Fibroblast of the conjunctiva (primary cell): ENCODE measurements at places on chromosomes 4 and X.

DNA sequence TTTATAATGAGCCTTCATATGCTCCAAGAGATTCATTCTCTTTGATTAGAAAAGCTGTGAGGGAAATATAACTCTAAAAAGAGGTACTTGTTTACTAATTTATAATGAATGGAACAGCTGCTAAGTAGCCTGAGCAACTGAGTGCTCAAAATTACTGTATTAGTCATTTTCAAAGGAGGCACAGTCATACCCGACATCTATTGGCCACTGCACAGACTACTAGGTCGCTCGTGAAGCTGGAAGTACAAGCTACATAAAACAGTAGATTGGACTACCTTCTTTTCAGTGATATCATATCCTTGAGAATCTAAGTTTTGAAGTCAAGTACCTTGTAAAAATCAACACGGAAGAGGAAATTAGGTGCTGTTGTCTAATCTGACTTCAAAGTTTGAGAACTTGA is 52.0 kb upstream of the GLRB start:
- no peak for DNase-seq

DNA sequence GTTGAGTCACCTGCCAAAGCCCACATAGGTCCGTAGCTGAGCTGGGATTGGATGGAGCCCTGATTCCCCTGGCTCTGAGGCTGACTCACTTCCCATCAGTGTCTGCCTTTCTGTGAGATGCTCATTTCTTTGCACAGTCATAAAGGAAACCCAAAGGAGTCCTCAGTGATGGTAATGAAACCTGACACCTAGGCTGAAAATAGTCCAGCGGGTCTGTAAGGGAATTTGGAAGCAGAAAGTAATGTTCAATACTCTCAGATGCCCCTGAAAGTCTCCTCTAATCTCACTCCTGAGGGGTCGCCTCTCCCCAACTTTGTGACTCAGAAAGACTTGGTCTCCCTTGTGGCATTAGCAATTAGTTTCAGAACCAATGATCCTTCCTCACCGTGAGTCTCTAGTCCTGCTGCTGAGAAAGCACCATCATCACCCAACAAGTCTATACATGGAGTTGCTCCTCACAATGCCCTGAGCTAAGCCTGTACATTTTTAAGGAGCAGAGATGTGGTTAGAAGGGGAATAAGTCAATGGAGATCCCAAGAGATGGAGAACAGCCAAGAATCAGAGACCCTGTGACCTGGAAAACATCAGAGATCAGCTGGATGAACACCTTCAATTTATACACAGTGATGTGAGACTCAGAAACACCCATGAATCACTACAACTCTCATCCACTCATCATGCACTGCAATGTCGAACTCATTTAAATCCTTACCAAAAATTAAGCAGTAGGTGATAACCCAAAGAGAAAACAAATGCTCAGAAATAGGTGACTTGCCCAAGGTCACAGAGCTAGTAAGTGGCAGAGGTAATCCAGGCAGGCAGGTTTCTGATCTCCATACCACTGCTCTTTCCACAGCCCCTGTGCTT is 219.0 kb upstream of the CPEB2 start:
- DNase-seq, result peak; percentile 26

DNA sequence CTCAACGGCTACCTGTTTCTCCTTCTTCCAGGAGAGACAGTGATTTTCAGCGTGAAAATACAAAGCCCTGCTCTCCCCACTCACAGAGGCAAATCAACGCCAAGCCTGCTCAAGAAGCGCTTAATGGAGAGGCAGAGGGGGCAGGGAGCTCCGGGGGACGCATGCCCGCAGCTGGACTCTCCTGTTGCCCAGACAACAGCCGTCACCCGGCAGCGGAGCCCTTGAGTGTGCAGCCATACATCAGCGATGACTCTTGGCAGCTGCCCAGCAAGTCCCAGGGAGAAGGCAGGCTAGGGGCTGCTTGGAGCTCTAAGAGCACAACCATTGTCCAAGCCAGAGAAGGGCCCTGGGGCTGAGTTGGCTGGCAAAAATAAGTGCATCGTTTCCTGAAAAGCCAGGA is 71.0 kb upstream of the AFAP1 start:
- no peak for DNase-seq

GRCh38 chr4:124151031-124151430 is 561.5 kb downstream of the ANKRD50 start:
- no peak for DNase-seq

- DNase-seq, result no peak
These were observed 113.1 kb downstream of the CCSER1 start for GRCh38 chr4:90240333-90240732.

DNA sequence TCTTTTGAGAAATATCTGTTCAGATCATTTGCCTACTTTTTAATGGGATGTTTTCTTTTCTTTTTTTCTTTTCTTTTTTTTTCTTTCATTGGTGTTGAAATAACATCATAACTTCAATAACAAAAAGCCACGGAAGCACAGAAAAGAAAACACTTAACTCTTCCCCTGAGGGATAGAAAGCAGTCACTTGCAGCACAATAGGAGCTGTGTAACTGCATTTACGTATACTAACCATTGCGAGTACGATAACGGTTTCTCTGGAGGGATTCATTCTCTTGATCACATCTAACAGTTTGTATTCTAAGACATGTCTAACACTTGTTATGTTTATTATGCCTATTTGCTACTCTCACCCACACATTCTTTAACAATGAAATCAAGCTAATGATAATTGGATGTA is 27.3 kb downstream of the C4orf46 start:
- no peak for DNase-seq

DNA sequence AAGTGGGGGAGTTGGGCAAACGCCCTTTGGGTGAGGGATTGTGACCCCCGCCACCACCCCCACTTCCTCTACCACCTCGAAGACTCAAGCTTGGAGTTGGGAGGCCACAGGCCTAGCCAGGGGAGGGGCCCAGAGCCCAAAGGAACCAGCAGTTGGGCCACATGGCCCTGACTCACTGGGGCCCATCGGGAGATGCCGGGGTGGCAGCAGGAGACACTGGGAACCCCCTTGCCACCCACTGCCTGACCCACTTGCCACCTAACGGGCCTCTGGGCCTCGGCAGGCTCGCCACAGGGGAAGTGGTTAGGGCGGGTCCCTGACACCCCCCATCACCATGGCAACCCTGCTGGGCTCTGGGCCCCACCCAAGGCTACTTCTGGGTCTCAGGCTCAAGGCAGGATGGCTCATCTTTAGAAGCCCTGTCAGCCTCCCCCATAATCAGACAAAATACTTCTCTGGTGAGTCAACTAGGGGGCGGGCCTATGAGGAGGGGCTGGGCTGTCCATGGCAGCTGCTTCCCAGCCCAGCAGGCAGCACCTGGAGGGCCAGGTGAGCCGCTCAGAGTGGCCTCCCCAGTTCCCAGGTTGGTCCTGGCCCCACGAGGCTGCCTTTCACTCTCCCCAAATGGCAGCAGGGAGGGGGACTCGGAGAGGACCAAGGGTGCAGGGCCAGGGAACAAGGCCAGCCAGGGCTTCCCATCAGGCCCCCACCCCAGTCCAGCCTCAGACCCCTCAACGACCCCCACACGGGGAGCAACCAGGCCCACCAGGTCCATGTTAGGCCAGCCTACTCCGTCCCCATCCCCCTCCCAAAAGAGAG is 5.6 kb downstream of the FLNA start:
- DNase-seq, result peak; percentile 93

GRCh38 chrX:134911348-134911747 is 79.4 kb upstream of the SMIM10 start:
- no peak for DNase-seq

- DNase-seq, result no peak
These were observed 48.4 kb downstream of the ARHGAP10 start for GRCh38 chr4:147780137-147780777.

GRCh38 chr4:37748485-37748884 is 62.3 kb upstream of the RELL1 start:
- DNase-seq, result no peak

DNA sequence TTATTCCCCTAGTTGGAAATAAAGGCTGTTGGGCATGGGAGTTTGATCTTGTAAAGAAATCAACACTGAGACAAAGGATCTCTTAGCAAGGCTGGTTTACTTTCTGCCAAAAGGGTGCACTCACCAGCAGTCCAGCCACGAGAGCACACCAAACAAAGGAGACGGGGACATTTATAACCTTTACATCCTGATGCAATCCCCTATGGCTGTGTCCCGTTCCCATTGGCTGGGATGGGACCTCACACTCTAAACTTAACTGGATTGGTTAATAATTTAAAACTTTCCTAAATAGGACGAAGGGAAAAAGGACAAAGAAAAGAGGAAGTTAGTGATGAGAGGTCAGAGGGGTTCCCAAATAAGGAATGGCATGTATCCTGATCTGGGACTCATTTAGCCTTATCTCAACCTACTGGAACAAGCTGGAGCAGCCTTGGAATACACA is 17.9 kb downstream of the METAP1 start:
- no peak for DNase-seq

- DNase-seq, result no peak
These were observed 19.0 kb upstream of the MRPL1 start for GRCh38 chr4:77843628-77844027.
